ENCODE measurements at places on chromosomes 16 and 17. TPM values are rescaled to one million over a fixed set of nuclear protein-coding genes. Genes with fewer than 3 reads are reported as not detected.

DNA sequence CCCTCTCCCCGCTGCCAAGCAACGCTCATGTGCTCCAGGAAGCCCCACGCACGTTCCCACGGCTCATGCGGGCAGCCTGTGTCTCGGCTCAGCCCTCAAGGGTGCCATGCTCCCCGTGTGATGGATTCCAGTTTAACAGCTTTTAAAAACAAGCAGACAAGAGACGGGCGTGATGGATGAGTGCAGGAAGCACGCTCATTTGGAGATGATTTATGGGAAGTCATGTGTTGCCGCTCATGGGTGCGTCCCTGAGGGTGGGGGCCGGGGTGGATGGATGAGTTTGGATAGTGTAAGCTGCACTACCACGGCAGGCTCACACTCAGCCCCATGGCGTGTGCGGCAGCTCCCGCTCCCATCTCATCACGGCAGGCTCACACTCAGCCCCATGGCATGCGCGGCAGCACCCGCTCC lies 132.8 kb downstream of the RBFOX3 start:
- no peak overlapping the region for H3K4me3 ChIP-seq
- DNase-seq: no peak
- H3K4me1 ChIP-seq: no peaks in the 10 kb centered on the region
- H3K27ac ChIP-seq: no peak overlapping the region
- H3K27me3 ChIP-seq: peaks cover 3% of the 10 kb centered on the region

DNA sequence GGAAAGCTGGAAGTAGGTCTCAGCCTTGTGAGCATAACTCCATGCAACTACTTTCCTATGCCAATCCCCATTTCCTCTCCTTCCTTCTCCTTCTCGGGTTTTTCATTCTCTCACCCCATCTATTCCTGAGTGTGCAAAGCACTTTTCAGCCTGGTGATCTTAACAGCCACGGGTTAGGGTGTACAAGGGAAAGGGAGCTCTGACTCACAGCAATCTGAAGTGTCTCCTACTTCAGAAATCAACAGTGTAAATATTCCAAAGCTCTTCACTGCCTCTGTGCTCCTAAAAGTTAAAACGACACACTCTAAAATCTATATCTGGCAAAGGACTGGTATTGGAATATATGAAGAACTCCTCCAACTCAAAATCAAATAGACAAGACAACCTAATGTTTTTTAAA lies 268.0 kb upstream of the IRX3 start:
- H3K4me1 ChIP-seq: no peaks in the 10 kb centered on the region
- H3K27me3 ChIP-seq: no peaks in the 10 kb centered on the region
- H3K4me3 ChIP-seq: no peak overlapping the region
- no peak overlapping the region for H3K27ac ChIP-seq

DNA sequence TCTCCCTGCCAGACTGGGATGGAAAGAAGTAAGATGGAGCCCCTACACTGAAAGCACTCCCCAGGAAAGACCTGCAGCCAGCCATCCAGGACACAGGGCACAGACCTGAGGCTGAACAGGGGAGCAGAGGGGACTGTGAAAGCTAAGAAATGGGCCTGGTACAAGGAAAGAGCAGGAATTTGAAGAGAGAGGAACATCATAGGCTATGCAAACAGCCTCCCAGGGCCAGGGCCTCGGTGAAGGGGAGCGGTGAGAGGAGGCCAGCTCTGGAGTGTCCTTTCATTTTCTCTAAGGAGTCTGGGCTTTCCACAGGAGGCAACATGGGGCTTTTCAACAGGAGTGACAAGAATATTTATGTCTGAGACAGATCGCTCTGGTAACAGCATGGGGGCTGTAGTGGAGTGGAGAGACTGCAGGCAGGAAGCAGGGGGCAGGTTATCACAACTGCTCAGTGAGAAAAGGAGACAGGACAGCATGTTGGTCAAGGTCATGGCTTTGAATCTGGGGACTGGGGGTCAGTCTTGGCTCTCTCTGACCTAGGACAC lies 50.1 kb downstream of the TOM1L2 start:
- H3K4me1 ChIP-seq: peaks cover 28% of the 10 kb centered on the region
- peak overlapping the region; percentile 78 for H3K27ac ChIP-seq
- H3K36me3 ChIP-seq: no peaks in the 10 kb centered on the region
- no peaks in the 10 kb centered on the region for H3K27me3 ChIP-seq

Gene GNG13
- not detected for total RNA-seq

Gene NPIPA7
- not detected for total RNA-seq
